ENCODE measurements at places on chromosomes 6 and 20. TPM values are rescaled to one million over a fixed set of nuclear protein-coding genes. Genes with fewer than 3 reads are reported as not detected.

Gene DEFB112
- total RNA-seq, result not detected

Gene XKR7
- not detected for total RNA-seq

Gene ATP6V1G2
- 0.51 TPM for total RNA-seq

DNA sequence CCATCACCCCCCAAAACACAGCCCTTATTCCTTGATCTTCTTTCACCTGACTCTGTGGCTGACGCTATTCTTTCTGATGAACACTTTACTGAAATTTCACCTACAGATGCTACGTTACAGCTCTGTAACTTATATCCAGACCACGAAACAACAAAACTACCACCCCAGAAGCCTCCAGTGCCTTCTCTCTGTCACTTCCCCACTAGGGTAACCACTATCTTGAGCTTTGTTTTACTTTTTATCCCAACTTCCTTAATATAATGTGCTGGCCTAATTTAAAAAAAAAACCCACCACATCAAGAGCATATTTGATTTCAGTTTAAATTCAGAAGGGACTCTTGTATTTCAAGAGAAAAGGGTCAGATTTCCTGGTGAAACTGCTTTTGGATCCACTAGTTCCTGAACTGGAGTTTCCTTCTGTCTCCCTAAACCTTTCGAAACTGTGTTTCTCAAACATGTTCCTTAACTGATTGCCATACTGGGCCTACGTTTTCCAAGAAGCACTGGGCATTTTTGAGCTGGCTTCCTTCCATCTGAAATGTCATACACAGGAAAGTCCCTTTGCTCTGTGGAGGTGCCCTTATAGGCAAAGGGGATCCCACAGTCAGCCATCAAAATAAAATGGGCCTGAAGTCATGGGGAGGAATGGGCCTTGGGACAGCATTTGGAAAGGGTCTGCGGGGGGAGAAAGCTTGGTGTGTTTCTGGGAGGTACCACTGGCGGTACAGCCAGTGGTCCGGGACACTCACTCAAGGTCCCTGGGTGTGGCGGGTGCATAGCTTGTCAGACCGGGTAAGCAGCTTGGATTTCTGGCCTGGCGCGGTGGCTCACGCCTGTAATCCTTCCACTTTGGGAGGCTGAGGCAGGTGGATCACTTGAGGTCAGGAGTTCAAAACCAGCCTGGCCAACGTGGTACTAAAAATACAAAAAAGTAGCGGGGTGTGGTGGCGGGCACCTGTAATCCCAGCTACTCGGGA, 25.8 kb upstream of the RTF2 start:
- no peak for DNase-seq

Gene TPBG
- total RNA-seq, result 120 TPM

Data from bronchial epithelial cell (primary cell).